Renal pelvis (tissue), 12 donors: ENCODE measurements at places on chromosomes 12 and 14.
A peak's percentile ranks its signal among the peaks of the same experiment; 100 is the strongest.

GRCh38 chr14:100851946-100852620, 26.2 kb downstream of the MEG3 start:
- no peak for DNase-seq

DNA sequence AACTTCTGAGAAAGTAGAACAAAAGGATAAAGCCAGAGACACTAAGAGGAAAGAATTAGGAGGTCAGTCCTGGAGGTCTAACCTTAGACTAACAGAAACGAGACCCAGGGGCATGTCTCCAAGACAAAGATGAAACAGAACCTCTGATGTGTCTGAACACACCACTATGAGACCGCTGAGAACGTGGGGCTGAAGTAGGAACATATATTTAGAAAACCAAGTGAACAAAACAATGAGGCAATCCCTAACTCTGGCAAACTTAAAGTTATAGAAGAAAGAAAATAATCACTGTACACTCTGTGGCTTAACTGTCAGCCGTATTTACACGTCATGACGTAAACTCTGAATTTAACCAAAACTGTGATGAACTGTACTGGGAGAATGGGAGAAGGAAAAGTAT, 17.9 kb downstream of the KCTD10 start:
- no peak for DNase-seq

DNA sequence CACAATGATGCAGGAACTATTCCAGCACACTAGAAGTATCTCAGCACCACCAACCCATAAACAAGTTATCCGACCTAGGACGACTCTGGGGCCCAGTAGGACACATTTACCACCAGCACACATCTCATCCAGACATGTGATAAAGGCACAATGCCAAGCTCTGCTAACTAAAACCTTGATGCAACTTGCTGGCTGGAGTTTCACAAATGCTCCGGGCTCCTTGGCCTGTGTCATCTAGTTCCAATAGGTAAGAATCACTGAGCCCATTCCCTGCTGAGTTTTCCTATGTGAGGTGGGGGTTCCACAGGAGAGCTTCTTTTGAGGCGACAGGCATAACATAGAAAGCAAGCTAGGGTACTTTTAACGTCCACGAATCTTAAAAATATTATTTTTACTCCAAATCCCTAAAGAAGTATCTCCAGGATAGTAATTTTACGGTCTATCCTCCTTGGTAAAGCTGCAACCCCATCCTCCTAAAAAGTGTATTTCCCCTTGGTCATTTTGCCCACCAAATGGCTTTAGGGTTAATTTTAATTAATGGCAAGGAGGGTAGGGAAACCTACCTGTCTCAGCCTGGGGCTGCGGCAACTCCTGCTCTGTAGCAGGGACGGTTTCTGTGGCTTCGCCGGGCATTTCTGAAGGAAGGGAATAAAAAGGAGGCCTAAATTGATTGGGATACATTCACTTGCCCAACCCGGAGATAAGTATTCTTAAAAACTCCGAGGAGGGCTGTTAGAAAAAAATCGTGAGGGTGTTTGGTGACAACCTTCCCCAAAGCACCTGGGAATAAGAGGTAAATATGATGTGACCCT, 1.0 kb downstream of the NACA start:
- DNase-seq, result no peak

- no peak for DNase-seq
Observed at GRCh38 chr12:48767521-48767920, 21.4 kb downstream of the ADCY6 start.

- no peak for DNase-seq
Observed at GRCh38 chr14:83126076-83126475, 1592.4 kb upstream of the SEL1L start.

DNA sequence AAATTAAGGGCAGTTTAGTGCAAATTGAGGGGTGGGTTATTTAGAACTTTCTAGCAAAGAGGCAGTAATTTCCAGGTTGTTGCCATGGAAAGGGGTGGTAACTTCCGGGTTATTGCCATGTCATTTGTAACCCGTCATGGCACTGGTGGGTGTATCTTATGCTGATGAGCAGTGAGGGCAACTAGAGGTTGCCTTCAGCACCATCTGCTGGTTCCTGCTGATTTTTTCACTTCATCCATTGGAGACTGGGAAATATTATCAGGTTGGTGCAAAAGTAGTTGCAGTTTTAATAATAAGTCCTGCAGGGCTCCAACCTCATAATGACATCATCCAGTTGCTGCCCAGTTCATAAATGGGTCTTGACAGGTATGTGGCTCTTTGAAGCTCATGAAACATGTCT, 24.4 kb upstream of the SERPINA4 start:
- no peak for DNase-seq

DNA sequence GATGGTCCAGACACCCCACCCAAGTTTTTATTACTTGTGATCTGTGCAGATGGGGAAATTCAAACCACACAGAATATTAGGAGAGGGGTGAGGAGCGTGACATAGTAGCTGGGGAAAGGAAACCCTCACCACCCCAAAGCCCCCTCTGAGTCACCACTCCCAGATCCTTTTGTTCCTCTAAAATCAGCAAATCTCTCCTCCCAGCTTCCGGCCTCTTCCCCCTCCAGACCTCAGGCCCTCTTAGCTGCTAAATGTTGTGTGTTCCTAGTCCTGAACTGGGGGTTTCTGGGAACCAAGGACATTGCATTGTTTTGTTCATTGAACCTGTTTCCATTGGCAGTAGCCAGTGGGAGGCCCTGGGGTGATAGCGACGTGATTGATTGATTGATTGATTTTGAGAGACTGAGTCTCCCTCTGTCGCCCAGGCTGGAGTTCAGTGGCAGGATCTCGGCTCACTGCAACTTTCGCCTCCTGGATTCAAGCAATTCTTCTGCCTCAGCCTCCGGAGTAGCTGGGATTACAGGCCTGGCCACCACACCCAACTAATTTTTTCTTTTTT, 5.9 kb upstream of the ORAI1 start:
- DNase-seq, result no peak

- no peak for DNase-seq
Observed at GRCh38 chr14:93643127-93643526, 145.2 kb downstream of the PRIMA1 start.

DNA sequence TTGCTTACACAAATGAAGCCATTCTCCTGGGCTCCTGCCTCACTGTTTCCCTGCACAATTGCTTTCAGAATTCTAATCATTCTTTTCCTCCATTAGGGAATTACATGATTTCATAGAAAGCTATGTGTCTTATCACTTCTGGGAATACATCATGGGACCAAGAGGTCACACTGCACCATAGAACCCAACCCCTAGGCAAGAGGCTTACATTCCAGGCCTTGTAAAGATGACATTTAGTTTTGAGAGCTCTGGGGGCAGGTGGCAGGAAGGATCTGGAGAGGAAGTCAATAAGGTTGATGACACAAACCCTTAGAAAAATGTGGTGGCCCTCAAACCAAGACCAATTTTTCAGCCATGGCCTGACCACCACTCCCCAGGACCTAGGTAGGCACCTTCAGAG, 57.1 kb downstream of the NUAK1 start:
- no peak for DNase-seq

- DNase-seq, result peak; percentile 58
Observed at GRCh38 chr12:78096909-78097597, 266.4 kb downstream of the NAV3 start.

DNA sequence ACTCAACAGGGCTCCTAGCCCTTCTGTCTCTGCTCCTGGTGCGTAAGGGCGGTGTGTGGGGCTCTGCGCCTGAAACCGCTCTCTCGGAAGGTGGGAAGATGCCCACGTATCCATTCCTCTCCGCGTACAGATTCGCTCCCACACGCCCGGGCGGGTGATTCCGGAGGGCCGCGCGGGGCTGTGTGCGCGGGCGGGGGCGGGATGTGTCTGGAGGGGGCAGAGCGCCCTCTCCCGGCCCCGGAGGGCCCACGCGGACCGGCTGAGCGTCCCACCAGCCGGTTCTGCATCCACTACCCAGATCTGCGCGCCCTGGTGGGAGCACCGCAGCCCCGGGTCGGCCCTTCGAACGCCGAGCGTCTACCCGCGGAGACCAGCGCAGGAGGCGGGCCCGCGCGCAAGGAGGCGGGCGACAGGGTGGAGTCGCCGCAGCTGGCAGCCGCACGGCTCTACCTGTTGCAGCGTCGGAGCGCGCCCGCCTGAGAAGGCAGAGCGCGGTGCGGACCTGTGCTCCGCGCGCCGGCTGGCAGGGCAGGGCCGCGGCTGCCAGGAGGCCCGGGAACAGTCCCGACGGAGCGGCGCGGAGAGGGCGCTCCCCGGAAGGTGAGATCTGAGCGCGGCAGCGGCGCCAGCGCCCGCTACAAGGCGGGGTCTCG, 1.4 kb upstream of the KCNK13 start:
- peak; percentile 53 for DNase-seq

DNA sequence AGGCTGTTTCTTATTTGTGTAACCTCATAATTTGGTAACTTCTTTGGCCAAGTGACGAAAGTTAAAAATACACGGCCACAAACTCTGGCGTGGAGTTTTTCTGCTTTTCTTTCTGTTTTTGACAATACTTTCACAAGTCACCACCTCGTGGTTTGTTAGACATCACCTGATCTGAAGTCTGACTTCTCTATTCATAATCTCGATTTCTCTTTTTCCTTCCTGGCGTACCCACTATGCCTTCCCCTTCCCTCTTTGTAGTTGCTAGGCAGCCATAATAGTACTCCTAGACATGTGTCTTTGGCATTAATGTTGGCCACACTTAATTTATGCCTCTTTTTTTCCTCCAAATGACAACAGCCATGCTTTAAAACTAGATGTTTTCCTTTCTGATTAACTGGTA, 97.6 kb downstream of the POLR3B start:
- DNase-seq, result no peak

DNA sequence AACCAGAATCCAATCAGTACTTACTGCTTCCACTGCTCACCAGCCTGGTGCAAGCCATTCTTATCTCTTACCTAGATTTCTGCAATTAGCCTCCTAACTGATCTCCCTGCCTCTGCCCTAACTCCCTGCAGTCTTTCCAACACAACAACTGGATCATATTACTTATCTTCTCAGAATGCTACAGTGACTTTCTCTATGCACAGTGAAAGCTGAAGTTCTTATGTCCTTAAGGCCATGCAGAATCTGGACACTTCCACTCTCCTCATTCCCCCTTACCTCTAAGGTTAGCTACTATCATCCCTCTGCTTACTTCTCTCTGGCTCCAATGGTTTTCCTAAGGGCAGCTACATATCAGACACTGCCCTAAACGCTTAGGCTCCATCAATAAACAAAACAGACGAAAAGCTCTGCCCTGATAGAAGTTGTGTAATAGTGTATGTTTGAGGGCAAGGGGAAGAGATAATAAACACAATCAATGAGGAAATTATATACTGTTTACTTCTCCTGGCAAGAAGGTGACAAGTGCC, 4.0 kb downstream of the KTN1 start:
- peak; percentile 20 for DNase-seq

GRCh38 chr12:29971446-29971845, 187.7 kb upstream of the TMTC1 start:
- DNase-seq, result no peak

- DNase-seq, result peak; percentile 71
Observed at GRCh38 chr12:105420659-105421240, 90.3 kb downstream of the C12orf75 start.

DNA sequence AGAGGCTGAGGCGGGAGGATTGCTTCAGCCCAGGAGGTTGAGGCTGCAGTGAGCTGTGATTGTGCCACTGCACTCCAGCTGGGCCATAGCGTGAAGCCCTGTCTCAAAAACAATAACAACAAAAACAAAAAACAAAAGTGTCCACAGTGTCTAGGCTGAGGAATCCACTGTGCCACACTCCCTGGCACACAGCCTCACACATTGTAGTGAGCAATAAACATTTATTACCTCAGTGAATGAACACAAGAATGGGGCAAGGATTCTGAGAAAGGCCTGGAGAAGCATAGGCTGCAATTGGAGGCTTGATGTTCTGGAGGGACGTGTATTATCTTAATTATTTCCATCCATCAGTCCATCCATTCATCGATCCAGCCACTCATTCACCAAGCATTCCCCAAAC, 17.1 kb upstream of the P2RX7 start:
- no peak for DNase-seq

- DNase-seq, result no peak
Observed at GRCh38 chr14:99837822-99838221, 44.6 kb downstream of the EML1 start.

DNA sequence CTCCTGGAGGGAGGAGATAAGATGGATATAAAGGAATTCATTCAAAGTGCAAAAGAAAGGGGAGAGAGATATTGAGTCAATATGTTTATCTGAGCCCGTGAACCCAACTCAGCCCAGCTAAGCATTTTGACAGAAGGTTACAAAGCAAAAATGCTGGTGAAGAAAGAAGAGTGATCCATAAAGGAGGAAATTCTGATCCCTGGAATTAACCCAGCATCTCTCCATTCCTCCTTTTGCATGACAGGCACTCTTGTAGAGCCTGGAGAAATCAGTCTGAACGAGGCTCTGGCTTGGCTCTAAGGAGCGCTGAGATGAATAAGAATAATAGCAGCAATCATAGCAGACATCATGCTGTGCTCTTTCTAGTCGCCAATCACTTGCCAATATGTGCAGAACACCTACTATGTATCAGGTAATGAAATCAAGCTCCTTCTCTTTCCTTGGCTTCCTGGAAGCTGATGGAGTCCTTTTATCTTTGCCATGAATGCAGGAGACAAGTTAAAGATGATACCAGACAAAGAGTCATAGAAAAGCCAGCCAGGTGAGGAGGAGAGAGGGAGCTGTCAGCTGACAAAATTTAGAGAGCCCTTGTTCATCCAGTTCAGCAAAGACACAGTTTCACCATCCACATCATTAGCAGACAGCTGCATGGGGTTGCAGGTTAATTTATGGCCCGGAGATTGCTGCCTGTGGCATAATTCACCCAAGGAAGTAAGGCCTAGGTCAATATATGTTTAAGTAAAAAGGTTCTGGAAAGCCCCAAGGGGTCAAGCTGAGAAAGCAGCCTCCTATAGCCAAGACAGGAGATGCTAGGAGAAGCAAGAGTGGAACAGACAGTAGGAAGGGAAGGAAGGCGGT, 476.5 kb upstream of the TBX3 start:
- DNase-seq, result no peak

DNA sequence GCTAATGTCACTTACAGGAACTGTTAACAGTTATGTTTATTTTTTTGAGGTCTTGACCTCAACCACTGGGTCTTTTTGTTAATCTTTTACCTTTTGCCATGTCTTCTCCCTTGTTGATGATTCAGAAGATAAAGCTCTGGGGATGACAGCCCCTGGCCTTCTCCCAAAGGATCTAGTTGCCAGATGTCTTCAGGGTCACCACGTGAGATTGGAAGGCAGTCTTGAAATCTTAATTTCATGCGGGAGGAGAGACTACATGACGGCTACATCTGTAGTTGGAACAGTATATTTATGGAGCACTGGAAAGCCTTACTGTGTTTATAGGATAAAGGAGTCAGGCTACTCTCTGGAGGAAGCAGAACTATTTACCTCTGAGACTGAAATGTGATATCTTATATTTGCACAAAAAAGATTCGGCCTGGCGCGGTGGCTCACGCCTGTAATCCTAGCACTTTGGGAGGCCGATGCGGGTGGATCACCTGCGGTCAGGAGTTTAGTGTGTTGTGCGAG, 5.6 kb downstream of the MLEC start:
- no peak for DNase-seq

GRCh38 chr12:122167356-122167925, 6.6 kb downstream of the IL31 start:
- DNase-seq, result no peak
